ENCODE measurements at places on chromosomes 4 and X. TPM values are rescaled to one million over a fixed set of nuclear protein-coding genes. Genes with fewer than 3 reads are reported as not detected.

DNA sequence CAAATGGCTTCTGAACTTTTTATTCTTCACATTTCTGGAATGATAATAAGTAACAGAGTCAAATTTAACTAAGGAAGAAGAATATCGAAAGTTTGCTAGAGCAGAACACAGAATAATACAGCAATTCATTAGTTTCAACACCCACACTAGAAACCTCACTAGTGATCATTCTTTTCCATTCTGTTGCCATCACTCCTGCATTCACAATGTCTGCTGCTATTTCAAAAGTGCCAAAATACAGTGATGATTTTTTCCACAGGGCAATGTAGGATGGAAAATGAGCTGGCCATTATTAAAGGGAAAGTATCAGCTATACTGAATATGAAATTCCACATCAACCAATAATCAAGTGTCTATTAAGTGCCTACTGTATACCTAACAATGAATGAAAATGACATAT is 186.7 kb downstream of the USP46 start:
- H3K4me3 ChIP-seq = no peak overlapping the region
- no peaks in the 10 kb centered on the region for H3K27me3 ChIP-seq
- H3K4me1 ChIP-seq = no peaks in the 10 kb centered on the region

- no peak overlapping the region for H3K27ac ChIP-seq
- no peaks in the 10 kb centered on the region for H3K4me1 ChIP-seq
- no peak for DNase-seq
Measured at GRCh38 chr4:21470535-21470934, 478.0 kb downstream of the KCNIP4 start.

DNA sequence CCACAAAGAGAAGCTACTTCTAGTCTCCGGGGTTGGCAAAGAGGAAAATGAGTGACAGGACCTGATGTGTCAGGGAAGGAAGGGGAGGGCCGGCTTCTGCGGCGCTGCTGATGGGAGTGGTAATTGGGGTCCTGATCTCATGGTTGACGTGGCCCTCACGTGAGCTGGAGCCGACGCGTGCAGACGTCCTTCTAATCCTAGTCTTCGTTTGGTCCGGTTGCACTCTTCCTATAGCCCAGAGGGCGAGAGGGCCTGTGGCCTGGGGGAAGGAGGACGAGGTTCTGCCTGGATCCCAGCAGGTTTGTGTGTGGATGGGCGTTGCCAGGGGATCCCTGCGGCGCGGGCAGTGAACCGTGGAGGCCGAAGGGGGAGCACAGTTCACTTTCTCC is at the start of gene ARMCX1:
TSS of gene ARMCX1 (plus strand) at position 186 of the 389 bp plus-strand sequence. CDS start 2,384 bp downstream, outside the sequence.
- no peak within 1 kb of the TSS for H3K27ac ChIP-seq
- H3K36me3 ChIP-seq = no peaks in the 10 kb centered on the region
- peak within 1 kb of the TSS; percentile 32 for H3K4me3 ChIP-seq
- H3K4me1 ChIP-seq = no peaks in the 10 kb centered on the region

DNA sequence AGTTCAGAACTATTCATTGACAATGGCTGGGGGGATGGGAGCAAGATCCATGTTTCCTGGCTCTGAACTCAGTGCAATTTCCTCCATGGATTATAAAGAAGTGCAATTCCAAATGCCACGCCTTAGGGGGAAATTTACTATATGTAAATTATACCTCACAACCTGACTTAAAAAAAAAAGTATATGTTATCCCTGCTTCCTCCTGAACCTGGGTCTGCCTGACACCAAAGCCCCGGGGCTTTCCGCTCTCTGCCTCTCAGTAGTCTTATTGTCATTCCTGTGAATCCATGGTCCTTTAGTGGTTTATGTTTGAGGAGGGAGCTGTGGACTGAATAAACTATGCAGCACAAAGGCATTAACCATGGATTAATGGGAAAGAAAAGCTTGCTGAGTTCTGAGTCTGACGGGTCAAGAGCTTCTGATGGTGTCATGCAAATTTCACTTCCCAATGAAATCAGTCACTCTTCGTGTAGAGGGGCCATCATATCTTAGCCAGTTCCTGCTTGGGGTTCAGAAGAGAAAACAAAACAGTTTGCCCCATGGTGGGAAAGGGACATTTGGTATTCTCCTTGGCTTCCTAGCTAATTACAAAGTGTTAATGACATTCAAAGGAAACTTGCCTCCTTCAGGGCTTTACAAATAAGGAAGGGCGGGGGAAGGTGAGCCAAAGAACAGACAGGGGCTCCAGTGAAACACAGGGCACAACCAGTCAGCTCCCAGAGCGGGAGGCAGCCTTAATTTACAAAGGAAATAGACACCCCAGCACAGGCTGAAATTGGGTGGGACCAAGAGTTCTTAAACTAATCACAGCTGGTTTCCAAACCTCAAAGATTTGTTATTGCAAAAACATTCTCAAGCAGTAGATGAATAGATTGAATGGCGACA is 14.3 kb downstream of the FAM9C start:
- peak overlapping the region; percentile 41 for H3K4me3 ChIP-seq
- H3K27ac ChIP-seq = no peak overlapping the region
- H3K27me3 ChIP-seq = no peaks in the 10 kb centered on the region
- no peak for DNase-seq
- no peaks in the 10 kb centered on the region for H3K36me3 ChIP-seq

DNA sequence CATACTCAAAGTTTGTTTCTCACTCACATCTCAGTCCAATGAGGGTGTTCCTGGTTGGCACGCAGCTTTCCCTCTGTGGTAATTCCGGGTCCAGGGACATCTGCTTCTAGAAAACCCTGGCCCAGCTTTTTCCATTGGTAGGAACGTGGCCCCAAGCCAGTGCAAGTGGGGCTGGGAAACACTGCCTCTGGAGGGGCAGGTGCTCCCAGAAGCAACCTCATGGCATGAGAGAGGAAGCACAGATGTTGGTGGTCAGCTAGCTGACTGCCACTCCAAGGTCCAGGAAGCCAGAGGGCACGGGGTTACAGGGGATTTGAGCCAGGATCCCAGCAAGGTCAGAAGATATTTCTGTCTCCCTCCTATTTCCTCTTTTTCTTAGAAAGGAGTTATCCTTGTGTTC is 47.5 kb downstream of the DCTD start:
- no peak overlapping the region for H3K27ac ChIP-seq
- no peaks in the 10 kb centered on the region for H3K4me1 ChIP-seq
- no peaks in the 10 kb centered on the region for H3K27me3 ChIP-seq
- DNase-seq = no peak
- H3K36me3 ChIP-seq = no peaks in the 10 kb centered on the region
- no peak overlapping the region for H3K4me3 ChIP-seq

GRCh38 chr4:749698-750666 is 44.4 kb downstream of the PCGF3 start:
- no peak overlapping the region for H3K4me3 ChIP-seq
- no peaks in the 10 kb centered on the region for H3K4me1 ChIP-seq
- H3K27me3 ChIP-seq = no peaks in the 10 kb centered on the region

Gene TCEAL3
- polyA plus RNA-seq = 13.1 TPM

- no peak overlapping the region for H3K4me3 ChIP-seq
- no peak for DNase-seq
- H3K27me3 ChIP-seq = no peaks in the 10 kb centered on the region
- no peaks in the 10 kb centered on the region for H3K4me1 ChIP-seq
Measured at GRCh38 chrX:106378616-106379015, 210.5 kb downstream of the PWWP3B start.

Measured in CD8-positive, alpha-beta memory T cell (primary cell).